T47D (cell line): ENCODE measurements at places on chromosomes 11 and 22.

- DNase-seq: no peak
Measured at GRCh38 chr22:37571258-37571991, 8.5 kb downstream of the LGALS2 start.

DNA sequence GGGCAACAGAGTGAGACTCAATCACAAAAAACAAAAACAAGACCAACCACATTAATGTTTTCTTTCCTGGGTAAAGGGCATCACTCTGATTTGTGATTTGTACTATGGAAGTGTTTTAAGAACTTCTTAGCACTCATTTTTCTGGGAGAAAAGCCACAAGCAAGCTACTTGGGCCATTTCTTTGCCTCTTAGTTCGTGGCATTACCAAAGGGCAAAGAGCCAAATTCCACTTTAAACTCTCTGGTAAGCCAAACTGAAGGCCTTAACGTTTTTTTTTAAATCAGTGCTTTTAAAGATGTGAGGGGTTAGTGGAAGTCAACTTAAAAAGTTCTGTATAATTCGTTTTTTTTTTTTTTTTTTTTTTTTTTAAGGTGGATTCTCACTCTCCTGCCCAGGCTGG is 36.9 kb downstream of the CAT start:
- no peak for DNase-seq

- DNase-seq: no peak
Measured at GRCh38 chr22:18066181-18066859, 11.5 kb upstream of the PEX26 start.

- no peak for DNase-seq
Measured at GRCh38 chr11:118149493-118149892, 3.1 kb downstream of the SCN4B start.

GRCh38 chr11:58395581-58395980 is 11.1 kb downstream of the OR5B3 start:
- DNase-seq: no peak

GRCh38 chr11:1302461-1303125 is 6.8 kb downstream of the TOLLIP start:
- DNase-seq: no peak

DNA sequence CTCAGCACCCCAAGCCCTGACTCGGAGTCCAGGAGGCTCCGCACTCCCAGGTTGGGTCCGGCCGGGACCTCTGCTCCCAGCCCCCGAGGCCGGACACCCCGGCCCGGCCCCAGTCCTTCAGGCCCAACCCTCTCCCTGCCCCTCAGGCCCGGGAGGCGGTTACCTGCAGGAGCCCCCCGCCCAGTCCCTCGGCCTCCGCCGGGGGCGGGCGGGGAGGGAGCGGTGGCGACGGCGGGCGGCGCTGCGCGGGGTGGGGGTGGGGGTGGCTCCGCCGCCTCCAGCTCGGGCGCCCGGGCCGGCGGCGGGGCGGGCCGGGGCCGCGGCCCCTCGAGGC is 310 bp downstream of the TCF20 start:
- peak; percentile 31 for DNase-seq

- no peak for DNase-seq
Measured at GRCh38 chr11:665062-665703, 28.1 kb downstream of the DRD4 start.

- peak; percentile 81 for DNase-seq
Measured at GRCh38 chr22:27377501-27378295, 423.9 kb downstream of the MN1 start.

- DNase-seq: no peak
Measured at GRCh38 chr11:68302670-68303069, 9.7 kb upstream of the LRP5 start.

- no peak for DNase-seq
Measured at GRCh38 chr11:120086651-120087050, 51.3 kb downstream of the TRIM29 start.

- no peak for DNase-seq
Measured at GRCh38 chr11:22851477-22851876, 8.8 kb downstream of the CCDC179 start.

DNA sequence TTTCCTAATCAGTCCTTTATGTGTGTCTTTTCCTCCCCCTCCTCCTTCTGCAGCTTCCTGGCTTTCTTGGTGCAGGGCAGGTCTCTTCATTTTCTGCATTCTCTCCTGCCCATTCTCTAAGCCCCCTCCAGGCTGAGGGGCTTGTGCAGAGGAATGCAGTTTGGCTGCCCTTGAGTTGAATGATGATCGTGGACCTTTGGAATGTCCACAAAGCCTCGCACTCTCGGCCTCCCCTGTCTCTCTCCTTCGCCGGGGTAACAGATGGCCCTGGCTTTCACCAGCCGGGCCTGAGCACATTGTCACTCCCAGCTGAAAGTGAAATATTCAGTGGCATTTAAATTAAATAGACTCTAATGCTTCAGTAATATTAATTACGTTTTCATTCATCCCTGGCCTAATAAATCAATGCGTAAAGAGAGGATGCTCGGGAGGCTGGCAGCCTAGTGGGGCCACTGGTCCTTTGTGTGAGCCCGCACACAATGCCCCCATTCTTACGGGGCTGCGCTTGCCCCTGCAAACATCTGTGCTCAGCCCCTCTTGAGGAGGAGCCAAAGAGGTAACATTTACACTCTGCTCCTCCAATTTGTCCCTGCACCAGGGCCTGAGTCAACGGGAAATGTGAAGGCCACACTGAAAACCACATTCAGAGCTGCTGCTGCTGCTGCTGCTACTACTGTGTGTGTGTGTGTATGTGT is 64.9 kb upstream of the PAX6 start:
- DNase-seq: no peak

- no peak for DNase-seq
Measured at GRCh38 chr22:17842386-17842785, 68.1 kb upstream of the BID start.

- DNase-seq: no peak
Measured at GRCh38 chr22:26610072-26610958, 7.5 kb downstream of the CRYBB1 start.

DNA sequence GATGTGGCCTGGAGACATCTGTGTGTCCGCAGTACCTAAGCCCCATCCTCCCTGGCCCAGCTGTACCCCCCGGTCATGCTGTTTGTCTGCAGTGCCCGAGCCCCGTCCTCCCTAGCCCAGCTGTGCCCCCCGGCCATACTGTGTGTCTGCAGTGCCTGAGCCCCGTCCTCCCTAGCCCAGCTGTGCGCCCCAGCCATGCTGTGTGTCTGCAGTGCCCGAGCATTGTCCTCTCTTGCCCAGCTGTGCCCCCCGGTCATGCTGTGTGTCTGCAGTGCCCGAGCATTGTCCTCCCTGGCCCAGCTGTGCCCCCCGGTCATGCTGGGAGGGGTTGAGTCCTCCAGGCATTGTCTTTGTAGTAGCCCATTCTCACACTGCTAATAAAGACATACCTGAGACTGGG is 7.6 kb upstream of the ARSA start:
- no peak for DNase-seq

DNA sequence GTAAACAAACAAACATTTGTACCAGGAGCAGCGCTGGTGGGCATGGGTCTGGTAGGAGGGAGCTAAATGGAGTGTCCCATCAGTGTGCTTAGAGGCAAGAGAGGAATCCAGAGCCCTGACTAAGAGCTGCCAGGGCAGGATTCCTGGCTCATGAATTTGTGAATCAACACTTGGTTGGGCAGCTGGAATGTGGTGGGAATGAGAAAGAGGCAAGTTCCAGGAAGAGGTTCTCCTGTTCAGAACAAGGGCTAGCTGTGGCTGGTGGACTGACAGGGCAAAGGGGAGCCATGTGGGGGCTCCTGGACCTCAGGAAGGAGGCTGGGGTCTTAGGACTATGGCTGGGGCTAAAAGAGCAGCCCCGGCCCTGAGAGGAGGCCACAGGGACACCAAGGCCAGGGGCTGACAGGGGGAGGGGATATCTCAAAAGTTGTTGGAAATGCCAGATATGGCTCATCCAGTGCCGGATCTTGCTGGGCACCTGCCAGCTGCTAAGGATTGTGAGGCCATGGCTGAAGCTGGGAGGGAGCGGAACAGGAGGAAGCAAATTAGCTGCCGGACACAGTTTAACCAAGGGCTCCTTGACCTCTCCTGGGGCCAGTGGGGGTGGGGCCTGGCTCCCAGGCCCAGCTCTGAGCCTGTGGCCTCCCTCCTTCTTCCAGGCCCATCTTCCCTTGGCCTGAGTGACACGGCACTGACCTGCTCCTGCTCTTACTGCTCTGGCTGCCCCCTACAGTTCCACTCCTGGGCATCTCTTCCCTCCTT is 14.6 kb upstream of the P2RY6 start:
- DNase-seq: no peak

DNA sequence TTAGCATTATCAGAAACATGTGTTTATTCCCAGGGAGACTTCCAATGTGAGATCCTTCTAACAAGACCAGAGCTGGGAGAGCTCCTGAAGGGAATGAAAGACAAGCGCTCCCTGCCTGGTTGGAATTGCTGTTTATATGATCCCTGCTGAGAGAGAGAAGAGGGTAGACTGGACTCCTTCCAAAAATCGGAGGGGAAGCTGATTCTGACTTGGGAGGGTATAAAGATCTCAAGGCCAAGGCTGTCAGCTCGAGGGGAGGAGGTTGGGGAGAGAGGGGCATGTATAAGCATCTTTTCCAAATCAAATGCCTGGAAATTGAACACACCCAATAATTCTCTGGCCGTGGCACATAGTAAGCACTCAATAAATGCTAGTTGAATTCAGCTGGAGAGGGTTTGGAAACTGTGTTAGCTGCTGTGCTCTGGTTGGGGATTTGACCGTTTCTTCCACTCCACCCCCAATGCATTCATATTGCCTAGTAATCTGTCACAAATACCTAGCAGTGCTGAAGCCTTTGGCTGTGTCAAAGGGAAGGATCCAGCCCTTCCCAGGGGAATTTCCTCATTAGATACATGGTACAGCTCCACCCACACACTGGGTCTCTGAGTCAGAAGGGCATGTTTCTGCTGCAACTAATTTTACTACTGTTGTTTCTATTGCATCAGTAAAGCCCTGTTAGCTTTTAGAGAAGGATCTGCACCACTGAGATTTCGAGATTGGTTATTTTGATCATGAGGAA is 61.5 kb downstream of the CACNG2 start:
- DNase-seq: no peak

GRCh38 chr22:21632237-21632895 is at the start of gene CCDC116:
TSS of gene CCDC116 (plus strand) at chr22:21632760. CDS start at chr22:21633182, 422 bp downstream.
- DNase-seq: peak; percentile 90

GRCh38 chr11:67033661-67034166 is 10.8 kb downstream of the SYT12 start:
- no peak for DNase-seq

DNA sequence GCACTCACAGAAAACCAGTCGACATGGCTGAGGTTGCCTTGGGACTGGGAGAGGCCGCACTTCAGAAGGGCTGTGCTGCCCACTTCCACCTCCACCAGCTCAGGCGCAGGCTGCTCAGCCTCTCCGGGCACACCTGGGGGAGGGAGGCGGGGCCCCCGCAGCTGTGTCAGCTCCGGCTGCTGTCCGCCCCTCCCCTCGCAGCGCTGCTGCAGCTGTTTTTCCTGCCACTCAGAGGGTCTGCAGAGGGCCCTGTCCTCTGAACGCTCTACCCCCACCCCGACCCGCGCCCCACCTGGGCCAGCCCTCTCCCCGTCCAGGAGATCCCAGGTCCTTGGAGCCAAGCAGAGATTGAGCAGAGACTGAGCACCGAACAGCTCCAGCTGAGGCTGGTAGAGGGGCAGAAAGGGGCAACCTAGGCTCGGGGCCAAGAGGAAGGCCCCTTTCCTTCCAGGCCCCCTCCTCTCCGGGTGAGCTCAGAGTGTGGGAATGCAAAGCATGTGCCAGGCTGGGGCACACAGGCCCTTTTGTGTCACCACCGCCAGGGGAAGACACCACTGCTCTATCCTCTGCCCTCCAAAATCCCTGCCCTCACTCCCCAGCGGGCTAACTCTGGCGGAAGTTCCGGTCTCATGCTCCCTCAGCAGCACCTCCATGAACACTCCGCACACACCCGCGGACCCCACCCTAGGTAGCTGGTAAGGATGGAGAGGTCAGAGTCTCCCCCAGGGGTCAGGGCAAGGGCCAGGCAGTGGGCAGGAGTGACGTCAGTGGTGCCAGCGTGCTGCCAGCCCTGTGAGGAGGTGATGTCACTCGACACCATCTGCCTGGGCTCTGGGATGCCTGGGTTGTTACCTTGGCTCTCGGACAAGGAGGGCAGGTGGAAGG is 1.6 kb downstream of the MCAM start:
- no peak for DNase-seq

GRCh38 chr11:96390488-96390792 is 627 bp downstream of the JRKL start:
- no peak for DNase-seq

DNA sequence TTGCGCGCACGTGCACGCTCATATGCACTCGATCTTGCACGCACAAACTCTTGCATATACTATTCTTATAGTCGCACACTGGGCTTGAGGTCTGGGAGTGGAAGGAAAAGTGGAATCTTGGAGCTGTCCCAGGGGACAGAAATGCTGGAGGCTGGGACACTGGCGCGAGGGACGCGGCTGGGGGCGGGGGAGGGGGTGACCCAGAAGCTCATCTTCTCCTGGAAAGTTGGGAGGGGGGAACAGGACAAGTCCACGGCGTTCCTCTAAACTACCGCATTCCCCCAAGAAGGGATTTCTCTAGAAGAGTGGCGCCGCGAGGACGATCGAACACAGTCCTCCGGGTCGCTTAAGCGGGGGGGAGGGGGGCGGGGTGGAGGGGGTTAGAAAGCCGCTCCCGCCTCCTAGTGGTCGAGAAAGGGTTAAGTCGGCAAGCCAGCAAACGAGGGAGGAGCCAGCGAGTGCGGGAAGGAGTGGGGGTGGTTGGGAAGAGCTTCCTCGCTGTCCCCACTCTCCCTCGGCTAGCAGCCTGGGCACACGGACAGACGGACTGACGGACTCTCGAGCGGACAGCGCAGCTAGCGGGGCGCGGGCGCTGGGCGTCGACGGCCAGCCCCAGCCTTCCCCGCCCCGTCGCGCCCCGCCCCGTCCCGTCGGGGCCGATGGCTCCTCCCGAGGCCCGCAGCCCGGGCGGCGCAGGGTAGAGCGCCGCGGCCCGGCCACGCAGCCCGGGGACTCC is at the start of gene RTN4RL2:
TSS of gene RTN4RL2 (plus strand) at position 507 of the 736 bp plus-strand sequence. CDS start 338 bp downstream, outside the sequence.
- peak; percentile 87 for DNase-seq

GRCh38 chr11:18111005-18111404 is 5.1 kb upstream of the SAAL1 start:
- peak; percentile 20 for DNase-seq

GRCh38 chr11:69356703-69357457 is 62.9 kb downstream of the MYEOV start:
- no peak for DNase-seq

DNA sequence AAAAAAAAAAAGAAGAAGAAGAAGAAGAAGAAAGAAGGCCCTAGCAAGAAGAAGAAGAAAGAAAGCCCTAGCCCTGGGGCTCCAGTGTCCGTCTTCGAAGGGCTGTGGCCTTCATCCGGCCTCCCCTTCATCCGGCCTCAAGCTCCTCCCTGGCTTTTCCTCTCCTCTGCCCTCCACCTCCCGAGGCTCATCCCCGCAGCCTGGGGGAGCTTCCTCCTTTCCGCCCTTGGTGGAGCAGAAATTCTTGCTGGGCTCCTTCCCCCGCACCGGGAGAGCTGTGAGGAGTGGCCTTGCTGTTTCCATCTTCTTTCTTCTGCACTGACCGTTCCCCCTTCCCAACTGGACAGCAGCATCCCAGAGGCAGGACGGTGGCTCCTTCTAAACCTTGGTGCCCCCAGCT is 9.5 kb upstream of the LTO1 start:
- no peak for DNase-seq

- no peak for DNase-seq
Measured at GRCh38 chr11:80103142-80103859, 662.5 kb upstream of the TENM4 start.

- no peak for DNase-seq
Measured at GRCh38 chr11:31606893-31607292, 97.3 kb downstream of the ELP4 start.
